Cortex of kidney (tissue), 1 donor: ENCODE measurements at places on chromosomes 16 and 17.

- DNase-seq: no peak
These were observed 3.0 kb upstream of the ZCCHC14 start for GRCh38 chr16:87495578-87496446.

DNA sequence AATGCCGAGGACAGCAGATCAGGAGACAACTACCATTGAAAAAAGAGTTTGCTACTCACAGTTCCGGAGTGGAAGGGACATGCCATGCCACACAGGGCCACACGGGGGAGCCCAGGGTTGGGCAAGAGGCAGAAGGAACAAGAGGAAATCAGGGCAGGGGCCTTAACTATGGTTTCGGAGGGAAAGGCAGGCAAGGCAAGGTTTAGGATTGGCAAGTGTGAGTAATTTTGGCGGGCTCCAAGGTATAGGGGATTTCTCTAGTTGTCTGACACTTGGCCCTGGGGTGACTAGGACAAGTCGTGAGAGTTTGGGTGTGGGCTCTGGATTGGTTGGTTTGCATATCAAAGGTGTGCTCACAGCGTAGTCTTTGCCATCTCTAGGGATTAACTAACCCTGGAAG lies 27.0 kb upstream of the NTN1 start:
- DNase-seq: no peak

- DNase-seq: no peak
These were observed 5.5 kb downstream of the ODF4 start for GRCh38 chr17:8345052-8345690.

GRCh38 chr16:68389006-68389405 lies 59.3 kb downstream of the SMPD3 start:
- no peak for DNase-seq

- no peak for DNase-seq
These were observed 9.2 kb downstream of the C1QTNF1 start for GRCh38 chr17:79033046-79033616.

DNA sequence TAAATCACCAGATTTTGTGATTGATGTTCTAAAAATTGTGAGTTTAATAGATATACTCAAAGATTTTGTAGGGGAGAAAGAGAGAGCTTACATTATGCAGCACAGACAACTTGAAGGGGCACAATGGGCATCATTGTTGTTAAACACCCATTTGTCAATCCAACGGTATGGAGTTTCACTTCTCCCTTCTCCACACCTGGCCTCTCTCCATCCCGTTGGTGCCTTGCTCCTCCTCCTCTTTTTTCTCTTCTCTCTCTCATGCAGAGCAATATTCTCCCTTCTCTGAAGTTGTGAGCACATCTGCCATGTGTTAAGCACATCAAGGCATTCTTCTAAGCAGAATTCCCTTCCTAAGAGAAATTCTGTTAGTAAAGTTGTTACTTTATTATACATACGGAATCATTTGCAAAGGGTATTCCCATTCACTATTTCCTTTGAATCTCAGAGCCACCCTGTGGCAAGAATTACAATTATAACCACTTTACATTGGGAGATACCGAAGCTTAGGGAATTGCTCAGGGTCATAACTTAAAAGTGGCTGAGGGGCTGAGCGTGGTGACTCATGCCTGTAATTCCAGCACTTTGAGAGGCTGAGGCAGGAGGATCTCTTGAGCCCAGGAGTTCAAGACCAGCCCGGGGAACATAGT lies 40.5 kb upstream of the SKAP1 start:
- DNase-seq: no peak

- DNase-seq: no peak
These were observed 102.5 kb downstream of the BMERB1 start for GRCh38 chr16:15536843-15537242.

- DNase-seq: no peak
These were observed at the start of gene SNN for GRCh38 chr16:11667824-11668622. SNN (plus strand) TSS chr16:11668455; CDS start chr16:11676060, 7,605 bp downstream.

- no peak for DNase-seq
These were observed 84.2 kb downstream of the PITPNC1 start for GRCh38 chr17:67461228-67461780.

DNA sequence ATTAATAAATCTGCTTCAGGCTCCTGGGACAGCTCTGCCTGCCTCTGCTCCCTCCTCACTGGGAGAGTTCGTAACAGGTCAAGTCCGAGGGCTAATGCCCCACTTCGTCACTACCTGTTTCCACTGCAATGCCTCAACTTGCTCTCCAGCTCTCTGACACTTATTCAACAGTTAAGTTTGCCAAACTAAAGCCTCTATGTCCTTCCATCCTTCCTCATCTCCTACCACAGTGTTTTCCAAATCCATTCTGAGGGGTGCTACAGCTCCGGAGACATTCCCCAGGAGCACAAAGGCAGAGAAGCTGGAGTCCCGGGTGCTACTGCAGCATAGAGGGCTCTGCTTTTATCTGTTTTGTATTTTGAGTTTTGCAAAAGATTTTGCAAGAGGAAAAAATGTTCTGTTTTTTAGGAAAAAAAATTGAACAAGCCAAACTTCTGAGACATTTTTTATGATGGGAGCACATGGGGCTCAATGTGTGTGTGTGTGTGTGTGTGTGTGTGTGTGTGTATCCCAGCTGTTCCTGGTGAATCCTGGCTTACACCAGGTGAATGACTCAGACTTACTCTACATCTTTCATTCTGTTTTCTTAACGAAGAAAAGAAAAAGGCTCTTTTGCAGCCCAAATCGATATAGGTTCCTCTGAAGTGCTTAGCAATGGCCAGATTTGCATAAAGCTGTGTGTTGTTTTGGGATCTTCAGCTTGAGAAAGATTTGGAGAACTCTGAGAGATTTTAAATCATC lies 46.1 kb upstream of the MYOCD start:
- DNase-seq: no peak

- no peak for DNase-seq
These were observed 368.9 kb upstream of the ASIC2 start for GRCh38 chr17:33661975-33662374.

- no peak for DNase-seq
These were observed 33.5 kb downstream of the WSB1 start for GRCh38 chr17:27327397-27327796.

- DNase-seq: no peak
These were observed 15.4 kb upstream of the ZNF287 start for GRCh38 chr17:16584273-16584995.

DNA sequence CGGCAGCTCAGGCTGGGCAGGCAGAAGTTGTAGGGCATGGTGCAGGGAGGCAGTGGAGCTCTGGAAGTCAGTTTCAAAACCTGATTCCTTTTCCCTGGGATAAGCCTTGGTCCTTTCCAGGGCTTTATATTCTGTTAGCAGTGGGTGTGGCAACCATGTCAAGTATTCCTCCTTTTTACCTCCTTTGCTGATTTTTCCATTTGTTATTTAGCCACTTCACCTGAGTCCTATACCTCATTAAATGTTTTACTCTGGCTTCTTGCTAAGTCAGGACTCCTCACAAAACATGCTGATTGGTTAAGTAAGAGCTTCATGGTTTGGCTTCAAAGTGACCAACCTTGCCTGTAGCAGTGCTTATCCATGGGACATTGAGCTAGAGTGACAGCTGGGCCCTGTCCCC lies at the start of gene KRT33B:
Gene KRT33B (minus strand): TSS at position 101 of the 400 bp plus-strand sequence. CDS start 63 bp downstream, at position 38.
- DNase-seq: no peak

DNA sequence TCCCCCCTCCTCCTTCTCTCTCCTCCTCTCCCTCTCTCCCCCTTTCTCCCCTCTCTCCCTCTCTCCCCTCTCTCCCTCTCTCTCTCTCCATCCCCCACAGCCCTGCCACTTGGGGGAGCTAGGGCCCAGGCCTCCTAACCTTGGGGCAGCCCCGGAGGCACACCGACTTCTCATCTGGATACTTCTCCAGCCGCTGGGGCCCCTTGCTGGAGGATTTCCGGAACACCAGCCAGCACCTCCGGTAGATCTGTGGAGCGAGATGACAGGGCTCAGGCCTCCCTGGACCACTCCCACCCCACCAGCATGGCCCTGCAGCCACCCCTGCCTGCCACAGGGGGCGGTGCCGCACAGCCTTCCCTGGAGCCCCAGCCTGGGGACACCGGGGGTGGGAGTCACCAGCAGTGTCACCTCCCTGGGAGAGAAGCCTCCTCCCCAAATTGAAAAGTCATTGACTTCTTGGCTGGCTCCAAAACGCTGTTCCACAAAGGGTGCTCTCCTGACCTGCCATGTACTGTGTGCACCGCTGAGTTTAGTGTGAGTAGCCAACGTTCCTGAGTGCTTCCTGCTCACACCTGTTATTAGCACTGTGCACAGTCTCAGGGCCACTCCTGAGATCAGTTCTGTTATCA lies 10.5 kb downstream of the DOK4 start:
- no peak for DNase-seq

DNA sequence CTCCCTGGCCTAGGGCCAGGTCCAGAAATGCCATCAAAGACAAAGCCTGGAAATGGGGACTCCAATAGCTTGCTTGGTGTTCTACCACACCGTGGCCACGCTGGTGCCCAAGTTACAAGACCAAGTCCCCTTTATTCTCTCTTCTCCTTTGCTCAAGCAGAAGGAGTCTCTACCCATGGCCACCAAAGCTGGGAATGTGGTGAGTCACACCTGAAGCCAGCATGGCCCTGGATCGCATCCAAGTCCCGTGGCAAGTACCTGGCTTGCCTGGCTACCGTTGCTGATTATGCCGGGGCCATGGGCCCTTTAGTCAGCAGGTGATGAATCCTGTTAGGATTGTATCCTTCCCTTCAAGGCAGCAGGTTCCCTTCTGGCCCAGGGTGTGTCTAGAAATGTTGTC lies 260.0 kb downstream of the HAPSTR1 start:
- no peak for DNase-seq

GRCh38 chr17:29116804-29117753 lies 63.1 kb downstream of the MYO18A start:
- no peak for DNase-seq

DNA sequence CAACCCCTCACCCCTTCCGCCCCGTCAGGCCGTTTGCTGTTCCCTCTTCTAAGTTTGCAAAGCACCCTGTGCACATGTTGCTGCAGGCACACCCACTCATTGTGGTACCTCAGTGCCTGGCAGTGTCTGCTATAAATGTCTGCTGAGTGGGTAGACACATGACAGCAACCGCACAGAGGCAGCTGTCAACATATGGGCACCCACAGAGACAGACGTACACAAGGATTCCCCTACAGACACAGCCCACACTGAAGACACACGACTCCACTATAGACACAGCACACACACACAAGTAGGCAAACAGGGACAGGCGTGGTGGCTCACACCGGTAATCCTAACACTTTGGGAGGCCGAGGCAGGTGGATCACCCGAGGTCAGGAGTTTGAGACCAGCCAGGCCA lies 17.8 kb upstream of the CRK start:
- no peak for DNase-seq

GRCh38 chr16:11949527-11949926 lies 7.7 kb upstream of the NPIPB2 start:
- DNase-seq: no peak

DNA sequence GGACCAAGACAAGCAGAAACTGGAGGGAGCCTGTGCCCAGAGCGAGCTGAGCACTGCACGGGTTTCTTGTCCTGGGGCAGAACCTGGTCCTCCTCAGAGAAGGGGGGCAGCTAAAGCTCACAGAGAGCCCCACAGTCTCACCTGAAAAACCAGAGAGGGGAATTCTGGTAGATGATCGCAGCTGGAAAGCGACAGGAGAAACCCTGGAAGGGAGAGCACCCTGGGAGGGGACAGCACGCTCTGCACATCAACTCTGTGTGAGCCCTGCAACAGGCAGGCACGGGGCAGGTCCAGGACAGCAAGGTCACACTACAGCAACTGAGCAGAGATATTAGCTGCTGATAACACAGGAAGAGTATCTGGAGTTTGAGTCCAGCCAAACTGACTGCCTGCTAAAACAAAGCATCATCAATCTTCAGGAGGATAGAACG lies 18.2 kb downstream of the ZCCHC14 start:
- no peak for DNase-seq

DNA sequence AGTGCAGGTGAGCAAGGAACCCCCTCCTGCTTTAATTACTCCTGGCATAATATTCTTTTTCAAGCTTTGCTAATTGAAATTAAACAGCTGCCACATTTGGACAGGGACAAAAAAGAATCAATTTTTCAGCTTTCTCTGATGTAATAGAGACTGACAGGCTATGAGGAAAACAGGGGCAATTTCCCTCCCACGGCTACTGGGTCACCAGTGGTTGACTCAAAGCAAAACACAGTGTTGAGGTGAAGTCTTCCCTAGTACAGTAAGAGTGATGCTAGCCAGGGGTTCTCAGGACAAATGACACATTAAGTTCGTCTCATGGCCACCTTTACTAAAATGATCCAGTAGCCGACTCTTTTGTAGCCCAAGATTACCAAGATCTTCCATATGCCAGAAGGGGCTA lies 38.6 kb upstream of the PMFBP1 start:
- no peak for DNase-seq

GRCh38 chr17:39946551-39947330 lies 16.1 kb upstream of the GSDMA start:
- DNase-seq: no peak

- no peak for DNase-seq
These were observed 24.6 kb downstream of the LLGL2 start for GRCh38 chr17:75550139-75550465.

GRCh38 chr16:23397464-23397863 lies 55.5 kb downstream of the COG7 start:
- DNase-seq: no peak

DNA sequence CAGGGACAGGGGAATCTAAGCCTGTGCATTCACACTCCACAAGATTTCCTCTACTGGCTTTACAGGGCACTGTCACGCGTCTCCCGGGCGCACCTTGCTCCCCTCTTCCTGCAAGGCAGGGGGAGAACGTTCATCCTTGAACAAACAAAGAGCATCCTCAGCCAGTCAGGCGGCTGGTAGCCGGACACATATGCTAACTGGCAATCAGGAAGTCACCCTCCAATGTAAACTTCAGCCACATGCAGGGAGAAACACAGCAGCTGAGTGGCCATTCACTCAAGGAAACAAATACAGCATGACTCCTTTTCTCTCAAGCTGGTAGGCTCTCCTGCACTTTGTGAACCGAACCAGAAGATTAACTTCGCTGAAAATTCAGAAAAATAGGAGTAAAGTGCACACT lies 10.8 kb upstream of the HSBP1 start:
- DNase-seq: no peak

DNA sequence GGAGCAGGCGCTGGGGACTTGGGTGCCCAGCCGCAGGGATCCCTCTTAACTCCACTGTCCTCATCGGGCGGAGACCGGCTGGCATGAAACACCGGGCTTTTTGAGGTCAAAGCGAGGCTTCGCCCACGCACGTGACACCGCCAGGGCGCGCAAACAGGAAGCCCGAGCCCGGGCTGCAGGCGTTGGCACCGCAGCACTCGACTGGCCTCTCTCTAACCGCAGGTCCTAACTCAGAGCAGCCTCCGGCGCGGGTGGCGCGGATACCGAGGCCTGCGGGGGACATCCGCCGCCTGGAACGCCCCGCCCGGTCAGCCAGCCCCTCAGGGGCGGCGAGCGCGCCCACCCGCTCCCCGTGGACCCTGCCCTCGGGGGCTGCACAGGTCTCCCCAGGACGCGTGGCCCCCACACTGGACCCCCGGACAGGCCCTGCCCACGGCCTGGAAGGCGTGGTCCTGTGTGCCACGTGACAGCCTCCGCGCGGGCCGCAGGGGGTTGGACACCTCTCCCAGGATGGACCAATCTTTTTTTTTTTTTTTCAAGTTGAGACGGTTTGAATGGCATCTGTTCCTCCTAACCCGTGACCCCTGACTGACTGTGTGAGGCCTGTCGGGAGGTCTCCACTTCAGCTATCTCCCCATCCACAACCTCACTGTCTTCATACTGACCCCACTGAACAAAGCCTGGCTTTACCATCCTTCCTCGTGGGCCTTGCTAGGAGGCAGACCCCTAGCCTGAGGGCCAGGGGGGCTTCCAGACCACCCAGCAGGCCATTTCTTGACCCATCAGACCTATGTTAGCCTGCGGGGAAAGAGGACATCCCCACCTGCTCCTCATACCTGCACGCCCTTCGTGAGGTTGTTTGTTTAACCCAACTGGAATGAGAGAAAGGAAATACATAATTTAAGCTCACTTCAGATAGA lies 8.4 kb upstream of the SLC47A2 start:
- DNase-seq: no peak
